ENCODE measurements at places on chromosomes 16 and 17. TPM values are rescaled to one million over a fixed set of nuclear protein-coding genes. Genes with fewer than 3 reads are reported as not detected.

GRCh38 chr16:81136390-81137335 lies 40.5 kb upstream of the GCSH start:
- no peak for DNase-seq

GRCh38 chr16:84508502-84508901 lies 4.0 kb upstream of the MEAK7 start:
- no peak for DNase-seq

Gene GPR139
- total RNA-seq, result not detected

DNA sequence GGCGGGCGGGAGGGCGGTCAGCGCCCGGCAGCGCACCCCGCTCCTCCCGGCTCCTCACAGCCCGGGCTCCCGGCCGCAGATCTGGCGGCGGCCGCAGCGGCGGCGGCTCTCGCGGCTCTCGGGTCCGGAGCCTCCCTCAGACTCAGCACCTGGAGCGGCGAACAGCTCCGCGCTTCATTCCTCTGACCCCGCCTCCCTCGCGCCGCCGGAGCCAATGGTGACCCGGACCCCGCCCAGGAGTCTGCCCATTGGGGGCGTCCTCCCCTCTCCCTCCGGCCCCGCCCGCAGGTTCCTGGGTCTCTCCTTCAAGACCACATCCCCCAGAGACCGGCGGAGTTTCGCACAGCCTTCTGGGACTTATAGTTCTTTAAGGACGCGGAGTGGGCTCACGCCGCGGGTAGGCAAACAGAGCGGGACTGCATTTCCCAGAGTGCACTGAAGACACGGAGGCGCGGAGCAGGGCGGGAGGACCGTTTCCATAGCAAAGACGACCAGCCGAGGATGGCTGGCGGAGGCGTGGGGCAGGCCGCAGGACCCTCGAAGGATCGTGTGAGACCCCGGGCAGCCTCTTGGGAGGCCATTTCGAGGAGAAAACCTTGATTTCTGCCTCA lies at the start of gene SMPD3:
SMPD3 (minus strand) TSS at position 149 of the 611 bp plus-strand sequence. CDS start 76,327 bp downstream, outside the sequence.
- DNase-seq, result peak; percentile 100

Gene ANKRD40CL
- 0.64 TPM for total RNA-seq

GRCh38 chr17:72124438-72124775 lies 3.6 kb downstream of the SOX9 start:
- DNase-seq, result no peak

- DNase-seq, result no peak
Observed at GRCh38 chr17:54835015-54835414, 65.6 kb upstream of the TOM1L1 start.

DNA sequence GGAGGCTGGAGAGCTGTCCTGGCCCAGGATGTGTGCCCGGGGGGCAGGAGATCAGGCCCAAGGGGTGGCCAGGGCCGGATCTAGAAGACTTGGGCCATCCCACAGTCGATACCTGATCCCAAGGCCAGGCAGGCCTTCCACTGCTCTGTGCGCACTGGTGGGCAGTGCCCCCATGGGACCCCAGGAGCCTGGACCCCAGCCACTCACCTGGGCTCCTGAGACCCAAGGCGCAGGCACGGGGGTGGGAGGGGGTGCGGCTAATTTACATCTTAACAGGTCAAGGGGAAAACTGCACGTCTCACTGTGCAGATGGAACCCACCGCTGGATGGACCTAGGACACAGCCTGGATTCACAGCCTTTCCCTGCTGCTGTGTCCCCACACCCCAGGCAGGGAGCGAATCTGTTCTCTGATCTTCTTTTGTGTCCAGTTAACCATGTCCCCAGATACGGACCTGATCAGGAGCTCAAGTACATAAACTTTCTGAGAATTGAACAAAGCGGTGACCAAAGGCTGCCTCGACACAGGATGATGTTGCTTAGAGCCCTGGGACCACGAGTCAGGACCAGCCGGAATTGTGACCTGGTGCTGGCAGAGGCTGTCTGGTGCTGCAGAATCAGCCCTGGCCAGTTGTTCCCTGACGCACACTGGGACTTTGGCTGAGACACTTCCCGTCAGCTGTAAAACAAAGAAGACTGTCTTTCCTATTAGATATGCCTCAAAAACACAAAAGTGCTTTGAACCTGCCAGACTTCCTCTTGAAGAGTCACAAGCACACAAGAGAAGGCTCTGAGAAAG lies 60.6 kb downstream of the TNFRSF13B start:
- no peak for DNase-seq

DNA sequence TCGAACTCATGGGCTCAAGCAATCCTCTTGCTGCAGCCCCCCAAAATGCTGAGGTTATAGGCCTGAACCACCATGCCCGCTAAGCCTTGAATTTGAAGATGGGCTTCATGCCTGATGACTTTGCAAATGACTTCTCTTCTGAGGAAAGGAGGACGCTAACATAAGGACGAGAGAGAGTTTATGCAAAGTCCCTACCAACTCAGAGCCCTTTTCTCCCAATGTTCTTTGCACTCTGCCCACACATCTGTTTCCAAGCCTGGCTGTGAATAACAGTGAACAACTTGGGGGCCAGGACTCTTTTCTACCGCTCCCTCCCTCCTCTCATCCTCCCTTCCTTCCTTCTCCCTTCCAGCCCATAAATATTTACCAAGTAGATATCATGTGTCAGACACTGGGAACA lies 8.5 kb upstream of the NPIPB2 start:
- DNase-seq, result no peak

Gene CTRB1
- total RNA-seq, result not detected

Gene CTF1
- total RNA-seq, result 1.9 TPM

GRCh38 chr17:81385320-81386111 lies 9.7 kb upstream of the BAHCC1 start:
- no peak for DNase-seq

Gene ST6GALNAC1
- 52.4 TPM for total RNA-seq

- DNase-seq, result no peak
Observed at GRCh38 chr16:57469046-57469445, 6.6 kb downstream of the POLR2C start.

- no peak for DNase-seq
Observed at GRCh38 chr16:8373676-8374431, 216.5 kb downstream of the TMEM114 start.

Gene HOXB5
- total RNA-seq, result 47.2 TPM

Gene INCA1
- not detected for total RNA-seq

DNA sequence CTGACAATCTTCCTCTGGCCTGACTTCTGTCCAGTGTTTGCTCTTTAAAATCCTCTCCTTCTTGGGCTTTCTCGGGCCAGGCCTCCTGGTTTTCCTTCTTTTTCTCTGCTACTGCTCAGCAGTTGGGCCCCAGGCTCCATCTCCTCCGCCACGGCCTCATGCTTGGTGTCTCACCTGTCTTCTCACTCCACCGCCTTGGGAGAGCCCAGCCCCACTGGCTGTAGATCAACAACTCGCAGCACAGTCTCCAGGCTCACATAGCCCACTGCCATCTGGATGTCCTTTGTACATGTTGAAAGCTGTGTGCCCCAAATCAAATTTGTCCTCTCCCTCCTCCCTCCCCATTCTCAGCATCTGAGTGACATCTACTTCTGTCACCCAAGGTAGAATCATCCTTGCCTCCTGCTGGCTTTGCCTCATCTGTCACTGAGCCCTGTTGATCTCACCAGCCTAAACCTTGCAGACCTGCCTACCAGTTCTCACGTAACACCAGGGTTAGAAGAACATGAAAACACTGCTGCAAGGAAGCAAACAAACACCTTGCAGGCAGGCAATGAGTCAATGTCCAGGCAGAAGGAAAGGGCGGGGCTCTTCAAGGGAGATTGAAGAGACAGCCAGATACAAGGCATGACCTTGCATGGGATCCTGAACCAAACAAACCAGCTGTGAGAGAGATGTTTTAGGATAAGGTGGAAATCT lies 103.2 kb upstream of the SMURF2 start:
- DNase-seq, result no peak

DNA sequence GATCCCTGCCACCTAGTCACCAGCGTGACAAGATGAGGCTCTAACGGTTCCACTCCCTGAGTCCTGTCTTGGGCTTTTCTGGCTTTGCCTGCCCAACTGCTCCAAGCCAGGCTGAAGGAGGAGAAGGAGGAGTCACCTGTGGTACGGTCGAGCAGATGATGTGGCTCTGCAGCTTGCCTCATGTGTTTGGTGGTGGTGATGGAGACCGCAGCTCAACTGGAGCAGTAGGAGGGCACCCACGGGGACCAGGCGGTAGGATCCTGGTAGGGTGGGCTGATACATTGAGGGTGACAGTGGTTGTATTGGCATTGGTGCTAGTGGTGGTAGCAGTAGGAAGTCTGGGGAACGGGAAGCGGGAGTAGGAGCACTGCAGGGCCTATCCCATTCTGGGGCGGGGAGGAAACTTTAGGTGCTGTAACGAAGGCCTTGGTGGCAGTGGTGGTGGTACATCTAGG lies 202.8 kb upstream of the WSB1 start:
- no peak for DNase-seq

DNA sequence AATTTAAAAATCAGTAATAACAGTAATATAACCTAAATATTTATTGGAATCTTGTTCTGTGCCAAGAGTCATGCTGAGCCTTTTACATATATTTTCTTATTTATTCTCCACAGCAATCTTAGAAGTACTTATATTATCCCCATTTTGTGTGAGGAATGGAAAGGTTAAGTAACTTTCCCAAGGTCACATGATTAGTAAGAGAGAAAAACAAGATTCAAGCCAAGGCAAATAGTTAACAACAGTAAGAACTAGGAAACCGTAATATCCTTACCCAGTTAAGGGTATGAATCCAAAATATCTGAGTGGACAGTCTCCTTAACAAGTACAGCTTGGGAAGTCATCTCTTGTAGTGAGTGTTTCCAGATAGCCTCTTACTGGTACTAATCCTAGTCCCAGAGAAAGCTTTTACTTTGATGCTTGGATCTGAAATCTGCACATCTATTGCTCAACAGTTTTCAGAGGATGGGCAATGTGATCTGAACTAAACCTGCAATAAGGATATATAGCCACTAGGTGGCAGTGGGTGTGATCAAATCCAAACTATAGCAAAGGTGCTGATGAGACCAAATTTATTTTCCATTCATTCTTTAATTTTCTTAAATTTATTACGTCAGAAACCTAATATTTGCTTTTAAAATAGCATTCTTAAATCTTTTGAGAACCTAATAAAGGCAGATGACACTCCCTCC lies 23.3 kb downstream of the SHISA6 start:
- no peak for DNase-seq

- no peak for DNase-seq
Observed at GRCh38 chr16:89354325-89354724, 136.0 kb downstream of the ANKRD11 start.

Gene MT1G
- not detected for total RNA-seq

- no peak for DNase-seq
Observed at GRCh38 chr17:56548661-56549060, 44.8 kb upstream of the NOG start.

GRCh38 chr16:70157105-70157476 lies 16.5 kb upstream of the CLEC18C start:
- no peak for DNase-seq

- DNase-seq, result no peak
Observed at GRCh38 chr16:50479771-50480170, 68.4 kb upstream of the NKD1 start.

Gene ABCC11
- total RNA-seq, result 0.56 TPM

DNA sequence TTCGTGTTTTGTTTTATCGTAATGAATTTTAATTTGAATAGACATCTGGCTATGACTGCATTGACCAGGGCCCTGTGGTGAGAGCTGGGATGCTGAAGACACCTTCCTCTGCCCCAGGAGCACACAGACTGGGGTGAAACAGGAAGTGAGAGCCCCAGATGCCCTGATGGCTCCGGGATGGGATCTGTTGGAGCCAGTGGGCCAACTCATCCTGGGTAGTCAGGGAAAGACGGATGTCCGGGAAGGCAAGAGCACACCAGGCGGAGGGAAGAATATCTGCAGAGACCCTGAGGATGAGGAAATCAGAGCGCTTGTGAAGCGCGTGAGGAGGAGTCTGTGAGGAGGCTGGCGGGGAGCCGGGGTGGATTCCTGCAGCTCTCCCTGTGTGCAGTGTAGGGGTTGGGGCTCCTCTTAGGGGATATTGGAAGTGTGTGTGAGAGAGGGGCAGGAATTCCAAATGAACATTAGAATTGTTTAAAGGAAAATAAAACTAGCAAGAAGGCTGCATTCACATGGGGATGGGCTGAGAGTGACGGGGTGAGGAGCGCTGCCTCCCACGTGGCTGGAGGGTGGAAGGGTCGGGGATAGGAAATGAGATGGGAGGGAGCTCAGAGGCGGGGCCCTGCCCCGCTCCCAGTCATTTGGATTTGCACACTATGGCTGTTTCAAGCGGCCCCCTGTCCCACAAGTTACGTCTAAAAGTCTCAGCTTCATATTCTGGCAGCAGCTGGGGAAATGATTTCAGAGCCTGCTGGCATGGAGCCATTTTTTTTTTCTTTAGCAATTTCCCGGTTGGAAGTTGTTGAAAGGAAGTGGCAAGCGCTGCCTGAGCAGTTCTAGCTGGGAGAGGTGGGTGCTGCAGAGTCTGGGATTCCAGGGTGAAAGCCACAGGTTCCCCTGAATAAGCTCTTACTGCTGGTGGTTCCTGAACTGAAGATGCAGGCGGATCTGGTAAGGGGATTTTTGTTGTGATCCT lies 71.2 kb upstream of the LGALS9 start:
- peak; percentile 48 for DNase-seq

- DNase-seq, result no peak
Observed at GRCh38 chr16:46839986-46840443, 9.0 kb upstream of the C16orf87 start.

DNA sequence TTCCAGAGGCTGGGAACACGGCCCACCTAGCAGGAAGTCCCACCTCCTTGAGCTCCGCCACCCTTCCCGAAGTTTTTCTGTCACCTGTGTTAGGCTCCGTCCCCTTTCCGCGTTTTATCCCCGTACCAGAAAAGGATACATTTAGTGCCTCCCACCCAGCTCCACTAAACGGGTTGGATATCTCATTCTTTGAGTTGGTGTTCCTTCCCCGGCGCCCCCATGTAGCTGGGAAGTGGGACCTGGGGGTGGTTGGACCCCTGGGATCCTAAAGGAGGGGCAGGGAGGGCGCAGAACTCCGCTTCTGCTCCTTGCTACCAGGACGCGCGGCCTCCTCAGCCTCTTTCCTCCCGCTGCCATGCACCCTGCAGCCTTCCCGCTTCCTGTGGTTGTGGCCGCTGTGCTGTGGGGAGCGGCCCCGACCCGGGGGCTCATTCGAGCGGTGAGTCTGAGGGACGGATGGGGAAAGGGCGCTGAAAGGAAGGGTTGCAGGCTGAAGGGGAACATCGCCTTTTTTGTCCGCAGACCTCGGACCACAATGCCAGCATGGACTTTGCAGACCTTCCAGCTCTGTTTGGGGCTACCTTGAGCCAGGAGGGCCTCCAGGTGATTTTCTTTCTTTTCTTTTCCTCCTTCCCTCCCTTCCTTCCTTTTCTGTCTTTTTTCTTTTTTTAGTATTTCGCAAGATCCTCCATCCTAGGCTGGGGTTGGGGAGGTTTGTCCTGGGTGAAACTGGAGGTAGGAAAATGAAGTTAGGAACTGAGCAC lies 669 bp downstream of the RNF167 start:
- DNase-seq, result peak; percentile 66

DNA sequence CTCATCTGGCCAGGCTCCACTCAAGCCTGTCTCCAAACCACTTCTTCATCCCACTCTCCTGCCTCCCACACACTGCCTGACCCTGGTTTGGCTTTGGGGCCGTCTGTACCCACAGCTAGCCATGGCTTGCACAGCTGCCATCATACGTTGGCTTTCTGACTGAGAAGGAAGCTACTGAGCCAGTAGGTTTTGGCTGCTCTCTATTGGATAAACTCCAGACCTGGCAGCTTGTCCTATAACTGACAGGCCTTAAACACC lies 3.9 kb downstream of the MIF4GD start:
- DNase-seq, result no peak

Gene CETP
- not detected for total RNA-seq

Measured in Calu3 (cell line).